NCI-H2171 (cell line): ENCODE measurements at places on chromosomes 6 and 20.
A peak's percentile ranks its signal among the peaks of the same experiment; 100 is the strongest.

DNA sequence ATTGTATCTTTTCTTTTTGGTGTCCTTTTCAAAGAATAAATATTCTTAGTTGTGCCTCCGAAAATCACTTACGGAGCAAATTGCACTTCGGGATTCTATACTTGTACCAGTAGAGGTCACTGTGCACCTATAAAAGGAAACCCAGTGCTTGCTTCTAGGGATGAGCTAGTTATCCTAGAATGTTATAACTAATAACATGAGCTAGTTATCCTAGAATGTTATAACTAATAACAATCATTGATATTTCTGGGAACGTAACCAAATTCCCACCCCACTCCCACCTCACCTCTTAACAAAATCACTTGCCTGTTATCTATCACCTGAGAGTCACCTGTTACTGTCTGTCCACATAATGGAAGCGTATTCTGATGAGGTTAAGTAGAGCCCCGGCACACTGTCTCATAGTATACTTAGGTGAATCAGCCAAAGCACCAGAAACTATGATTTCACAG lies 126.9 kb upstream of the TIAM2 start:
- DNase-seq, result peak; percentile 26

DNA sequence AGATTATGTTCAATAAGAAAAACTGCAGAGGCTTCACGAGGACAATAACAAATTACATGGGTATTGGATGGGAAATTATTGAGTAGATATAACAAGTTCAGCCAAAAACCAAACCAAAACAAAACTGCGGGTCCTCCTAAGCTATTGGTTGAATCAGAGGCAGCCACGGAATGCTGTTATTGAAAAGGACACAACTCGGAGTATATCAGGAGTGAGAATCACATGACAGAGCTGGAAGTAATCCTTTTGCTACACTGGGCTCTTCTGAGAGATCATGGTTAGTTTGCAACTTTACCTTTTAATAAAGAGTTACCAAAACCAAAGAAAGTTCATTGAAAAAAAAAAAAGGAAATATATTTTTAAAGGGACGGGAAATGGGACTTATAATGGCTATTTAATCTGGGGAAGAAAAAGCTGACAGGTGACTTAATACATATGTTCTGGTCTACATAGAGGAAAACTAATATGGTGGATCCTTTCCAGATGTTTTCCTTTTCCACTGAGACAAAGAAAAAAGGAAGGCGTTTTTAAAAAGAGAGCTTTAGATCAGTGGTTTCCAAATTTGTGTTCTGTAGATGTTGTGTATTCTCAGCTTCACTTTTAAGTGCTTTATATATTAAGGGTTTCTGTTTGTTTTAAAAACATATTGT lies 6.9 kb upstream of the CITED2 start:
- DNase-seq, result no peak

- DNase-seq, result no peak
Observed at GRCh38 chr6:130093546-130093945, 75.2 kb downstream of the L3MBTL3 start.

DNA sequence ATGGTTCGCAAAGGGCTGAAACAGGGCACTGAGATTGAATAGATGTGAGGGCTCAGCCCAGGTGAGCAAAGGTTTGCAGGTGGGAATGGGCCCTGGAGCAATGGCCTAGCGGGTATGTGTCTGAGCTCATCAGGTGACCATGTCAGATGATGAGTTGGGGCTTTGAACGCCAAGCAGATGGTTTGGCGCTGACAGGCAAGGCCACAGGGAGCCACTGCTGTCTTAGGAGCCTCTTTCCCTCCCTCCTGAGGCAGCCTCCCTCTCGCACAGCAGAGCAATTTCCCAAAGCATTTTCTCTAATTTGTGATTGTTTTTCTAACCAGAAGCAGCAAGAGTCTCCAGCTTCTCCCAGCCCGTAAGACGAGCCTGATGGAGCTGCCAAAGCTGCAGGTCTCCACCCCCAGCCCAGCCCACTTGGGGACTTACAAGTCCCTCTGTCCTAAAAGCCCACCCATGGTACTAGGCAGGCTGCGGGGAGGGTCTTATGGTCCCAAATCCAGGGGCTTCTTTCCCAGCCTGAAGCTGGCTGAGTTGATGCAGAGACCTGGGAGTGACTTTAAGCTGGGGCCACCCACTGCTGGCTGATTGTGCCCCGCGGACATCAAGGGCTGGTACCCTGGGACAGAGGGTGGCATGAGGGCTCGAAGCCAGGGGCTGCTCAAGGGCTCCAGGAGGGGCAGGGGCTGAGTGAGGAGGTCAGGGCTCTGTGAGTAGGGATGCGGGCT lies 11.6 kb downstream of the CDH22 start:
- no peak for DNase-seq

- no peak for DNase-seq
Observed at GRCh38 chr6:118940770-118941169, 5.8 kb upstream of the MCM9 start.
